Lower leg skin (tissue), 4 donors: ENCODE measurements at places on chromosomes 12 and 14.

- peak; percentile 90 for DNase-seq
Observed at GRCh38 chr14:64549791-64550620, at the start of gene PPP1R36. PPP1R36 (plus strand) TSS chr14:64549961; CDS start chr14:64549998, 37 bp downstream.

DNA sequence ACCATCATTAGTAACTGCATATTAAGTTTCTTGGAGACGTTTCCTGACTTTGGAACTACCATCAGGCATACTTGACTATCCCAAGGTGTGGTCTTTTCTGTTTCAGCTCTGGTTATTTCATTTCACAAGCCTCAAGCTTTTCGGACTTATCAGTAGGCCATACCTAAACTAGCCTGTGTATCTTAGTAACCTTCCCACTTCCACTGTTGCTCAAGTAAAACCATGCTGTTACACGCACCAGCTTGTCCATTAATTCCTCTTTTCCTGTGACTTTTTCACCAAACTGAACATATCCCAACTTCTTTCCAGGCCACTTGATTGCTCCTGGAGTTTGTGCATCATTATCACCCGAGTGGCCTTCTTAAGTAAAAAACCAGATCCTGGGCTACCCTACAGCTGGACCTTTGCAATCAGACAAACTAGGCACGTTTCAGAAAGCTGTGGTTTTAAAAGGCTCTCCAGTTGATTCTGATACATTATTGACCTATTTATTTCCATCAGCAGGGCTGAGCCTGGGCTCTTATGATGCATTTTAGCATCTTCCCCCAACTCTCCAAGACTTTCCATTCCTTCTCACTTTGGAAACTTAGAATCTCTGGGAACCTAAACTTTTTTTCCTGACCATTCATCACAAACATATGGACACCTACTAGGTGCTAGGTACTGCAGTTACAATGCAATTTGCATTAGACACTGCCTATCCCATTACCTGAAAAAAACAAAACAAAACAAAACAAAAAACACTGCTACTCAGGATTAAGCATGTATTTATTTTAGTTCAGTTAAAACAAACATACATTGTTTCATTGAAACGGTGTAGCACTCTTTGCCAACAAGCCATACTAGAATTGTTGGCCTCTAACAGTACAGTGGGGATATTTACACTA, 14.9 kb downstream of the SLC38A2 start:
- no peak for DNase-seq

DNA sequence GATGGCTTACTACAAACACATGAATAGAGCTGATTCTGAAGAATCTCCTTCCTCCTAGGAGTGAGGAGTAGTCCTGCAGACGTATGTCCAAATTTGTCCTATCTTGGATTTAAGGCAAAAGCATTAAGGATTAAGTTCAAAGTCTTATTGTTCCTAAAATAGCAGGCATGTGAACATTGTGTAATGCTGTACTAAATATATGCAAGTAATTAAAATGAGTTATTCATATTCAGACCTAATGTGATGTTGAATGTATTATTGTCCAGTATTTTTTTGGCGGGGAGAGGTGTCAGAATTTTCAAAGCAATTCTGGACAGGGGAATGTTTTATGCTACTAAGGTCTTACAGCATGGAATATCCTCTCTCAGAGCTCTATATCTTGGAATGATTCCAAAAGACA, 60.7 kb upstream of the STK38L start:
- DNase-seq, result no peak

- no peak for DNase-seq
Observed at GRCh38 chr14:35193161-35193560, 70.8 kb downstream of the PRORP start.

- no peak for DNase-seq
Observed at GRCh38 chr12:28294300-28294699, 104.0 kb downstream of the CCDC91 start.

DNA sequence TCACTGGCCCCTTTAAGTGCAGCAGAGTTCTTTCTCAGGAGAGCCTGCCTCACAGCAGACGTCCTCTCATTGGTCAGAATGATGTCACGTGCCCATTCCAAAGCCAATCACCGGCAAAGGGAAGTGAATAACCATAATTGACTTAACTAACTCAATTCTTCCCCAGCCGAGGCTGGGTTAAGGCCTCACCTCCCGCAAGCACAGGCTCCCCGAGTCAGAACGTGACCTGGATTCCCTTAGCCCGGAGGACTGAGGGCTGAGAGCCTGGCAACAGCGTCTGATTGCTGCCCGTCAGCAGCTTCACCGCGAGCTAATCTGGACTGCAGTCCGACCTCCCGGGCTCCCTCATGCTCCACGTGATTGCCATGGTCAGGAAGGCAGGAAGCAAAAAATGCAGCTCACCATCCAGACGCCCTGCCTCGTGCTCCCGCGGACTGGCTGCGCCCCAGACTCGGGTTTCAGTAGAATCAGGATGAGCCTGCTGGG, 92.1 kb upstream of the FZD10 start:
- no peak for DNase-seq

- no peak for DNase-seq
Observed at GRCh38 chr12:59548930-59549329, 46.9 kb upstream of the SLC16A7 start.

DNA sequence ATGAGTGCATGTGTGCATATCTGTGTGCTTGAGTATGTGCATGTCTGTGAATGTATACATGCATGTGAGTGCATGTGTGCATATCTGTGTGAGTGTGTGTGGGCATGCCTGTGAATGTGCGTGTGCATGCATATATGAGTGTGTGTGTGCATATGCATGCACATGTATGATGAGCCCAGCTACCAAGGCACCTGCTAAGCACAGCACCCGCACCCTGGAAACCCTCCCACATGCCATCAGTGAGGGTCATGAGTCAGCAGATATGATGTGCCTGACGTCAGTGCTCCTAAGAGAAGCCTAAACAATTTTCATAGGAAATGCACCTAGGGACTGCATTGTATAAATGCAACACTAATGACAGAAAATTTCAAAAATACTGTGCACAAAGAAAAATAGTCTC, 151.1 kb downstream of the KIF26A start:
- no peak for DNase-seq

DNA sequence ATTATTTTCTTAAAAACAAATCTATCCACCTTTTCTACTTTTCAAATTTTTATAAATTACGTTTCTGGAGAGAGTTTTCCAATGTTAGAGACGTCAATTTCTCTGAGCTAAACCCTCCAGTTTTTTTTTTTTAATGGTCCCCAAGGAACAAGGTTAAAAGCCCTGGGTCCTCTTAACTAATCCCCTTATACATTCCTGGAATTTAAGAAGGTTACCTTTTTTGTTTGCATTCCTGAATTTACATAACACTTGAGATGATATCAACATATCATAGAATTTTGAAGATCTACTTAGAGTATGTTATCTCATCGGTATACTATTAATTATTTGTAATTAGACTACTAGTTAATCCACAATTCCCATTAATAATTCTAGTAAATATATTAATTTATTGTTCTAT, 662.2 kb upstream of the LRFN5 start:
- DNase-seq, result no peak

- no peak for DNase-seq
Observed at GRCh38 chr12:130506844-130507243, 169.2 kb downstream of the PIWIL1 start.

DNA sequence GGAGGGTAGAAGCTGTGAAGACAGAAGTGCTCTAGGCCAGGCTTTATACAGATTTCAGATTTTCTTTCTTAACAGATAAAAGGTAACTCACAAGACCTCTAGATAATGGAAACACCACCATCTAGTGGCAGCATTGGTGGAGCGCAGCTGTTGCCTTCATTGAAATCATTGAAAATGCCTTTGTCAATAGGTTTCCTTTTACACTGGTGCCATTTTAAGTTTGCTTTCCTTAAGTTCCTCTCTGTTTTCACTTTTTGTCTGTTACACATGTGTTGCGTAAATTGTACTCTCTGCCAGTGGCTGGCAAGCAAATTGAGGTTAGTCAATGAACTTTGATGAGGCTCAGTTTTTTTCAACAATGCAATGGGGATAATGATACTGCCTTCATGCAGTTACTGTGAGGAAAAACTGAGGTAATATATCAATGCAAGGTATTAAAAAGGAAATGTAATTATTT, 31.1 kb downstream of the ALDH1L2 start:
- DNase-seq, result peak; percentile 94

DNA sequence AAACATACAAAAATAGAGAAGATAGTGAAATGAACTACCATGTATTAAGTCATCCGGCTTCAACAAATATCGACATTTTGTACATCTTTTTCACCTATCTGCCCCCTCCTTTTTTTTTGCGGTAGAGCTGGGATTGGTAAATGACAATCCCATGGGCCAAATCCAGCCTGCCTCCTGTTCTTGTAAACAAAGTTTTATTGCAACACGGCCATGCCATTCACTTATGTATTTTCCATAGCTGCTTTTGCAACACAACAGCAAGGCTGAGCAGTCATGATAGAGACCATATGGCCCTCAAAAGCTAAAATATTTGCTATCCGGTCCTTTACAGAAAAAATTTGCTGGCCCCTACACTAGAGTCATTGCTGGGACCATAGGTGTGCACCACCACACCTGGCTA, 58.1 kb upstream of the PLEKHG3 start:
- no peak for DNase-seq

- no peak for DNase-seq
Observed at GRCh38 chr12:112206944-112207343, 81.6 kb downstream of the TRAFD1 start.

DNA sequence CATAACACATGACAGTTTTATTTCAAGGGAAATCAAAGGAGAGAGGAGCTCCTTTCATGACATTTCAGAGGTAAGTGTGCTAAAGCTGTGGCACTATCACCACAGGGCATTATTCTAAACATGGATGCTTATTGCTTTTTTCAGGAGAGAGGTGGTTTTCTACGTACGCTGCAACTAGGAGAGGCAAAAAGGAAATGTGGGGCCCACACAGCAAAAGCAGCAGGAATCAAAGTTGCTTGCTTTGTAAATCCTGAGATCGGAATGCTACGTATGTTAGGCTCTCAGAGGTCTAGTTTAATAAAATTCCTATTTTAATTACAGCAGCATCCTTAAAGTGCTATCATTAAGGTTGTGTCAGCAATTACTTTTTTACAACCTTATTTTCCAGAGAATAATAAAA, 55.0 kb upstream of the GRIP1 start:
- no peak for DNase-seq

GRCh38 chr12:104248444-104248843, 32.9 kb downstream of the TXNRD1 start:
- DNase-seq, result no peak

DNA sequence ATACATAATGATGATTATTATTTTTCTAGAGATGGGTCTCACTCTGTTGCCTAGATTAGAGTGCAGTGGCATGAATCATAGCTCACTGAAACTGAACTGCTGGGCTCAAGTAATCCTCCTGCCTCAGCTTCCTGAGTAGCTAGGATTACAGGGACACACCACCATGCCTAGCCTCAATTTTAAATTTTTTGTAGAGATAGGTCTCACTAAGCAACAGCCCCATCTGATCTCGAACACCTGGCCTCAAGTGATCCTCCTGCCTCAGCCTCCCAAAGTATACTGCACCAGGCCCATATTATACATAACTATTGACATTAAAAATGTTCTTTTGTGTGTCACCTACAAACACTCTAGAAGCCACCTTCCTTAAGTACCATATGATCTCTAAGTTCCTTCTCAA, 3.4 kb downstream of the TXNRD1 start:
- DNase-seq, result no peak

DNA sequence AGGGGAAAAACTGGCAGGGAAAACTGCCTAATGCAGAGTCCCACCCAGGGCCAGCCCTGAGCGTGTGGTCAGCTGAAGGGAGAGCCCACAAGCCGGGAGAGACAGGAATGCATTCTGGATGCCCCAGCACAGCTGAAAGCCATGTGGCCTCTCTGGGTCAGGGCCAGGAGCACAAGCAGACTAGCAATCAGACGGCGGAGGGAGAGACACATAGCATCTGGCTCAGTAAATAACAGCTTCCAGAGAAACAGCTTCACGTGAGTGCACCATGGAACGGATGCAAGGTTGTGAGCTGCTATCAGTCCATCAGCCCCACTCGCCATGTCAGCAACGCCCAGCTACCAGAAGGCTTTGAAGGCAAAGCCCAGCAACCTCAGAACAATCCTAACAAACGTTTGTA, 28.2 kb upstream of the TMEM106C start:
- DNase-seq, result peak; percentile 87

GRCh38 chr12:26247873-26248272, 52.5 kb downstream of the SSPN start:
- no peak for DNase-seq

- DNase-seq, result no peak
Observed at GRCh38 chr12:121649819-121650353, 19.6 kb downstream of the MORN3 start.

- DNase-seq, result no peak
Observed at GRCh38 chr14:63011623-63012022, 33.6 kb downstream of the KCNH5 start.

DNA sequence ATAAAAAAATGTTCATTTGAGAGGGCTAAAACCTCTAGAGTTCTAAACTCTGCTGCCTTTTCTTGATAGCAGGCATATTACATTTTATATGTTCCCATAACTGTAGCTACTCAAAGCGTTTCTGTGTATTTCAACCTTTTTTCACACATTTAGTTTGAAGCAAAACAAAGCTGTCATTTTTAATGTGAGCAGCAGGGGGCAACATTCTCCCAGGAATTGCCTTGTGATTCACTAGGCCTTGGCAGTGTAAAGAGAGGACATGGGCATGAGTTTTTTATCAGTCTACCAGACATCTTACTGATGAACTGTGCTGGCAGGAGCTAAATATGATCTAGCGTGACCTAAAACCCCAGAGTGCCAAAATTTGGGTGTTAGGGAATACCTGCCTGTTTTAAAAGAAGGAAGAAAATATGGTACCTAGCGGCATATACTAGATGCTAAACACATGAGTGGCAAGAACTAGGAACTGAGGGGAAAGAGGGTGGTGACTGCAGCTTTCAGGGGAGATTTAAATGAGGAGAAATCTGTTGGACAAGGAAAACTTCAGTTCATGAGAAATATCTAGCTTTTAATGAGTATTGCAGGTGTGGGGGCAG, 65.3 kb downstream of the IFT43 start:
- peak; percentile 52 for DNase-seq

DNA sequence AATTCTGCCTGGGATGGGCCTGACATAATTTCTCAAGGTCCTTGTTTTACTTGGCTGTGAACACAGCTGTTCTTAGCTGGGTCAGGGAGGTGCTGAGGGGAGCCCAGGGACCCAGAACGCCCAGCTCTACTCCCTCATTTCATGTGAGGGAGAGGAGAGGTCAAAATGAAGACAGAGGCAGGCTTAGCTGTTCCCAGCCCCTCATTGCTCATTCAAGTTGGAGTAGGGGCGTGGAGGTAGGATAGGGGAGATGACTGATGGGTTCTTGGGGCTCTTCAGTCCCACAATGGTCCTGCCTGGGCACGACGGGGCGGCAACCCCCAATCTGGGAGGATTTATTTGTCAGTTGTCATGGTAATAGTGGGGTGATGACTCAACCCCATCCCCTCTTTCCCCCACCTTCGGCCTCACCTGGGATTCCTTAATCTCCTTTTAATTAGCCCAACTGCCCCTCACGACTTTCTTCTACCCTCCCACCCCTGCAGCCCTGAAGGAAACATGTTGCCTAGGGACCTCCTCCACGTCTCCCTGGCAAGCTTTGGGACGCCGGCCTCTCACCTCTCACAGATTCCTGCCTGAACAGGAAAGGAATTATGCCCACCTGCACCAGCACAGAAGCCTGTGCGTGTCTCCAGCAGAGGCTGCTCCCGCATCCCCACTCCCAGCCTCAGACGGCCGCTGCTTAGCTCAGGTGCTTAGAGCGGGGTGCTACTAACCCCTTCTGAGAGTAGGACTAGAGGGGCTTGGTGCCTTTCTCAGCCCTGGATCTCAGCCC, 10.2 kb downstream of the SPRYD3 start:
- peak; percentile 83 for DNase-seq

- DNase-seq, result no peak
Observed at GRCh38 chr14:51862860-51863259, 2.4 kb downstream of the GNG2 start.
